Brain microvascular endothelial cell (primary cell): ENCODE measurements at places on chromosomes 13 and 19.

GRCh38 chr19:2096034-2096479 lies at the start of gene MOB3A:
MOB3A (minus strand) TSS chr19:2096326; CDS start chr19:2078560, 17,766 bp downstream.
- peak; percentile 79 for DNase-seq

DNA sequence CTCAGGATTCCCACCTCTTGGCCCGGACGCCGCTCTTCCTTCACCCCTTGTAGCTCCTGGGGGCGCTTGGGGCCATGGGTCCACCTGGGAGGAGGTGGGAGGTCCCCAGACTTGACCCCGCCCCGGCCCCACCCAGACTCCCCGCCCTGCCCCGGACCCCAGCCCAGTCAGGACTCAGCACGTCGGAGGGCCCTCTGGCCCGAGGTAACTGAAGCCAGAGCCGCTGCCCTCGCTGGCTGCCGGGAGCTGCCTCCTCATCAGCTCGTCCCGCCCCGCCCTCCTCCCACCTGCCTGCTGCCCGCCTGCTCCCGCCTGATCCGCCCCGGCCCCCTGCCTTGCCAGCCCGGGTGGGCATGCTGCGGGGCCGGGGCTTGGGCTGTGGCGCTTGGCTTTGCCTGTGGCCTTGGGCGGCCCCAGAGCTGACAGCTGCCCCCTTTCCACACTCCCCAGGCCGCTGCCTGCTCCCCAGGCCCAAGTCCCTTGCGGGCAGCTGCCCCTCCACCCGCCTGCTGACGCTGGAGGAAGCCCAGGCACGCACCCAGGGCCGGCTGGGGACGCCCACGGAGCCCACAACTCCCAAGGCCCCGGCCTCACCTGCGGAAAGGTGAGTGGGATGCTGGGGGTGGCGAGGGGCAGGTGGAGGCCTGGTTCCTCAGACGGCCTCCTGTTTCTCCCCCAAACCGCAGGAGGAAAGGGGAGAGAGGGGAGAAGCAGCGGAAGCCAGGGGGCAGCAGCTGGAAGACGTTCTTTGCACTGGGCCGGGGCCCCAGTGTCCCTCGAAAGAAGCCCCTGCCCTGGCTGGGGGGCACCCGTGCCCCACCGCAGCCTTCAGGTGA lies 9.4 kb downstream of the ARHGAP33 start:
- DNase-seq: no peak

DNA sequence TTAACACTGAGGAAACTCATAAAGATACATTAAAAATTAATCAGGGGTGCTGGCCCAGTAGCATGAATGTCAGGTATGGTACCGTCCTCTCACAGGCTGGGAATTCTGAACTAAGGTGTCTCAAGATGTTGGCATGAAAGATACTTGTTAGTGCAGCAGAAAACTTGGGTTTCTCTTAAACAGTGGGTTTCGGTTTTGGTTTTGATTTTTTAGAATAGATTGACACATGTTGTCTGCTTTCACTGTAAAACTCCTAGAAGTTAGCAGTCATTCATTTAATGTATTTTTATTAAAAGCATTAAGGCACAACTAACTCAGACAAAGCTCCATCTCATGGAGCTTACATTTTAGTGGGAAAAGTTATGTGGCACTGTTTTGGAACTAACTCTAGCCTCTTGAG lies 3.5 kb upstream of the OBI1 start:
- DNase-seq: no peak

GRCh38 chr13:74977498-74977897 lies 504.5 kb downstream of the TBC1D4 start:
- DNase-seq: no peak

DNA sequence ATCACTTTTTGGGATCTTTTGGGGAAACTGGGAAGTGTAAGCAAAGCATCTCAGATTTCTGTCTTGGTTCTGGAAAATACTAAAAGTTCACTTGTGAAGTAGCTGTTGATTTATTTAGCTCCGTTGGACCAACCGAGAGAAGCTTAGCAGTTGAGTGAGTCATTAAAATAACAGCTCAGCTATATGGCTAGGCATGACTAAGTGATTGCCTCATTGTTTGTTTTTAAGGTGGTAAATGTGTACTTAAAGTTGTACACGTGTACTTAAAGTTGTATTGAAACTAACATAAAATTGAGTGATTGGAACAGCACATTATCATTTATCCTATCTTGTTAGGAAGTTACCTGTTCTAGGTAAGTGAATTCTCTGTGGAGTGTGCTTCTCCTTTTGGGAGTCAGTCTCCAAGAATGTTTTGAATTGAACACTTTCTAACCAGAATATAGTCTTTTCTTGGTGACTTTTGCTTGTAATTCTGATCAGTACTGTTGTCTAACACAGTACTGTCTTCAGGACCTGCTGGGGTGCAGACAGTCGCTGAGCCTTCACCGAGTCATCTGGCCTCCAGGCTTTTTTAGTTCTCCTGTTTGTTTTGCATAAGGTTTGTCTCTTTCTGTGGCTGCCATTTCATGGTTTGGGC lies 2.9 kb upstream of the DCUN1D2 start:
- peak; percentile 79 for DNase-seq

GRCh38 chr13:19586904-19587634 lies 25.7 kb upstream of the TPTE2 start:
- no peak for DNase-seq

DNA sequence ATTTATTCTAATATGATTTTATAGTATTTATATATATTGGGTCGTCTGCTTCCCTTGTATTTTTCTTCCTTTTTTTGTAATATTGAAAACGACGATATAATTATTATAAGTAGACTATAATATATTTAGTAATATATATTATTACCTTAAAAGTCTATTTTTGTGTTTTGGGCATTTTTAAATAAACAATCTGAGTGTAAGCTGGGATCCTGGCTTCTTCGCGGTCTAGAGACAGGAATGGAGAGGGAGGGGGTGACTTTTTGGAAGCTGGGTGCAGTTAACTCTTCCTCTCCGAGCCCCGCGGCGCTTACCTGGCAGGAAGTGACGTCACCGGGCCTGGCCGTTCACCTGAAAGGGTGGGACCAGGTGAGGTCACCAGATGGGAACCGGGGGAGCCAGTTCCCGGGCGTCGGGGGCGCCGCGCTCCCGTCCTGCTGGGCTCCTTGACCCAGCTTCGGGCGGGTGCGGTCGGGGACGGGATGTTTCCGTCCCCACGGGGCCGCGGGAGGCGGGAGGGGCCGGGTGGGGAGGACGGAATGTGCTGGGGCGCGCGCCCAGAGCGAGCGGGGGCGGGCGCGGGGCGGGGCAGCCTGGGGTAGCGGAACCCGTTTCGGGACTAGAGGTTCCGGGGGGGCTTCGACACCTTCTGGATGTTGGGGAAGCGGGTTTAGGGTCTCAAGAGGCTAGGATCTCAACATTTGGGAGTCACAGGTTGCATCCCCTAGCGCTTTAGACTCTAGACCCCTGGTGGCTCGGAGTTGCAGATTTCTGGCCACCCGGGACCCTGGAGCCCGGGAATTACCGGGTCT lies 2.8 kb downstream of the ZFP36 start:
- DNase-seq: no peak

DNA sequence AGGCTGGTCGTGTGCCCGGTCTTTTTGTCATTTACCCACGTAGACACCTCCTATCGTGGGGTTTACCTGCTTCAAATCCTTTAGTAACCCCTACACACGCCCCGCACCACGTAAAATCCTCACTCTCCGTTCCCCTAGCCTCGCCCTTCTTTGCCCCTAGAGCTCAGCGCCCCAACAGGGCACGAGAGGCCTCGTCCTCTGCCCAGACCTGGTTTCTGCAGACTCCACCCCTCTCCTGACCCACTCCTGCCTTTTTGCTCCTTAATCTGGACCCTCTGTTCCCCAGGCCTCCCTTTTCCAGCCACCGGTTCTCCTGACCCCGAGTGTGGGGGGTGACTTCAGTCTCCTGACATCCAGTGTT lies 412 bp downstream of the ZNF528 start:
- DNase-seq: peak; percentile 3

GRCh38 chr19:993831-994393 lies 6.3 kb upstream of the GRIN3B start:
- no peak for DNase-seq

GRCh38 chr19:3404324-3405260 lies 38.2 kb downstream of the NFIC start:
- DNase-seq: peak; percentile 72

GRCh38 chr19:4557971-4558941 lies 1.2 kb downstream of the SEMA6B start:
- DNase-seq: no peak

- peak; percentile 7 for DNase-seq
These were observed 82.6 kb upstream of the OXGR1 start for GRCh38 chr13:97076898-97077297.

DNA sequence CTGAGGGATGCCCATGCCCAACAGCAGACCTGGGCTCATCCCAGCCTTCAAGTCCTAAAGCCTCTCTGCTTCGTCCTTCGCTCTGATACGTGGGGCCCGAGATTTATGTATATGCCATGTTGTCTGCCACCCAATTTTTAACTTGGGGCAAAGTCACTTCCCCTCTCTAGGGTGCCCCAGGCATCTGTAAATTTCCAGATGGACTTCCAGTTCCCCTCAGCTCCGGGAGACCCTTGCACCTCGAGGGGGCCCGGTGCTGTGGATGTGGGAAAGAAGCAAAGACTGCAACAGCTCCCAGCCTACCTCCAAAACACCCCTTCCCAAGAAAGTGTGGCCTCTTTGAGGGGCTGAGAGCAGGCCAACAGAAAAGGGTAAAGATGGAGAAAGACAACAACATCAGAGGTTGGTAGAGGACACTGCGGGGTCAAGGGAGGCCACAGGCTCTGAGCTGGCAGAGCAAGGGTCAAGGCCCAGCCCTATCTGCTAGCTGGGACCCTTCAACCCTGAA lies 97.4 kb downstream of the STK24 start:
- no peak for DNase-seq

- DNase-seq: no peak
These were observed 64.4 kb upstream of the FRY start for GRCh38 chr13:31967155-31967554.

DNA sequence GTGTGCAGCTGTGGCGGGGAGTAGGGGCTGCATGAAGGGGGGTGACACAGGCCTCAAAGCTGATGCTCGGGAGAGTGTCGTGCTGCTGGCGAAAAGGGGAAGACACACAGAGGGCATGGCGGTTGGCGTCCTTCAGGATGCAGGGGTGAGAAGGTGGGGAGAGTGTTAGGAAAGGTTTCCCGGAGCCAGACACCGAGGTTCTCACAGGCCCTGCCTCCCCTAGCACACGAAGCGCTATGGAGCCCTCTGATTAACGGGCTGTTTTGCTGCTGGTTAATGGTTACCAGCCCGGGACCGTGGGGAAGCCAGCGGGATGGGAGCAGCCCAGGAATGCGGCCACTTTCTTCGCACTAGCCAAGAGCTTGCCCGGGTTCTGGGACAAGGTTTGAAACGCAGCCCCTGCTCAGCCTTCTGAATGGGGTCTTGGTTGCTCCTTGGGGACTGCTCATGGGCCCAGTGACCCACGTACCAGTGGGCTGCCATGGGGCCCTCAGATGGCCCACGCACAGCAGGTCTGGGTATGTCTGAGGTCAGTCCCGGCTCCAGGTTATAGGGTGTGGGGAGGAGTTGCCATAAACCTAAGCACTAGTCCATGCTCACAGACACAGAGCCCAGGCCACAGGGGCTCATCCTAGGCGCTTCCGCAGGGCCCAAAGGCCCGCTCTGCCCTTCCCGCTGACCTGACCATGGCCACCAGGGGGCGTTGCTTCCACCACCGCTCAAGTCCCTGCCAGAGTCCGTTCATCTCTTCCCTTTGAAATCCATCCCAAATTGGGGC lies 31.3 kb upstream of the ISYNA1 start:
- peak; percentile 24 for DNase-seq
